ENCODE measurements at places on chromosomes 6 and 20.

GRCh38 chr6:158610319-158610968, 34.1 kb downstream of the DYNLT1 start:
- DNase-seq: no peak

- DNase-seq: no peak
Measured at GRCh38 chr6:169803271-169803811, 51.9 kb downstream of the ERMARD start.

GRCh38 chr20:57069442-57069841, 197.0 kb downstream of the BMP7 start:
- DNase-seq: no peak

DNA sequence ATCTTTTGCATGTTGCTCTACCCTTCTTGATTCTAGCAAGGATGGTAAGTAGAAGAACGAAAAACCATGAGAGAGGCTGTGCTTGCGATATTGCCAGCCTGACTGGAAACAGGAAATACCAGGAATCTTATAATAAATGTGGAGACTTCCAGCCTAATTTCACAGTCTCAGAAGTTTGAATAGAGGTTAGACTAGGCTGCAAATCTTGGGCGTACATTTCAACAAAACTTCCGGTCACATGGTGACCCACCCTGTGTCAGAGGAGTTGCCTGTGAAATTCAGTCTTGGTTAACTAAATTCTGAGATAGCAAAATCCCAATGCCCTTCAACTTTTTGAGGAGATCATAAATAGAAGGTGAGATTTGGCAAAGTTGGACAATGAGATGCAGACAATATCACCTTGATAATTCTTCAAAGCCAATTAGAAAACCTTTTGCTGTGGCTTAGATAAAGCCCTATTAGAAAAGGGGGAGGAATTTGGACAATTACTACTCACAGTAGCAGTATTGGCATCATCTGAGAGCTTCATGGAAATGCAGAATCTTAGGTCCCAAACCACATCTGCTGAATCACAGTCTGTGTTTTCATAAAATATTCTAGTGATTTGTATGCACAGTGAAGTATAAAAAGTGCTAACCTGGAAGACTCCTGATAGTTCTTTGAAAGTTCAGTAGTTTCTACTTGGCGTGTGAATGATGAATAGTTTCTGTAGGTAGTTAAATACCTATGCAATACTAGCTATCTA, 262.0 kb upstream of the JAG1 start:
- no peak for DNase-seq

Data from activated CD4-positive, alpha-beta T cell treated with anti-CD3 and anti-CD28 coated beads for 4 hours (primary cell).